Activated naive CD8-positive, alpha-beta T cell treated with anti-CD3 and anti-CD28 coated beads for 36 hours (primary cell): ENCODE measurements at places on chromosomes 5 and 9. TPM values are rescaled to one million over a fixed set of nuclear protein-coding genes. Genes with fewer than 3 reads are reported as not detected.
A peak's percentile ranks its signal among the peaks of the same experiment; 100 is the strongest.

TEX48 gene
- 0.80 TPM for total RNA-seq

APBA1 gene
- total RNA-seq: 0.08 TPM

CTSV gene
- total RNA-seq: 0.31 TPM

CDKN2A gene
- total RNA-seq: 0.97 TPM

TLX3 gene
- not detected for total RNA-seq

IFNB1 gene
- 0.62 TPM for total RNA-seq

CCDC192 gene
- total RNA-seq: not detected

OTP gene
- not detected for total RNA-seq

DNA sequence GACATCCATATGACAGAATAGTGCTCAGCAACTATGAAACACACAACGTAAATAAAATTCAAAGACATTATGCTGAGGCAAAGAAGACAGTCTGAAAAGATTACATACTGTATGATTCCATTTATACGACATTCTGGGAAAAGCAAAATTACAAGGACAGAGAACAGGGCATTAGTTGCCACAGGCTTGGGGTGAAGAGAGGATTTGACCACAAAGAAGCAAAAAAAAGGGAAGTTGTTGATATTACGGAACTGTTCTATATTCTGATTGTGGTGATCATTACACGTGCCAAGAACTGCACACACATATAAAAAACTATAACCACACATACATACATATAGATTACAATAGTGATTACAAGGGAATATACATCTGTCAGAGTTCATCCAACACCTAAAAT, 24.1 kb downstream of the CDK5RAP2 start:
- no peak overlapping the region for H3K27ac ChIP-seq
- H3K4me3 ChIP-seq: no peak overlapping the region
- no peaks in the 10 kb centered on the region for H3K27me3 ChIP-seq
- H3K4me1 ChIP-seq: peaks cover 5% of the 10 kb centered on the region
- no peak for DNase-seq

- no peak overlapping the region for H3K27ac ChIP-seq
- H3K36me3 ChIP-seq: peaks cover 16% of the 10 kb centered on the region
- DNase-seq: no peak
- no peaks in the 10 kb centered on the region for H3K27me3 ChIP-seq
Measured at GRCh38 chr5:14854799-14855198, 16.8 kb downstream of the ANKH start.

- peaks cover 55% of the 10 kb centered on the region for H3K27me3 ChIP-seq
- no peaks in the 10 kb centered on the region for H3K36me3 ChIP-seq
- peaks cover 12% of the 10 kb centered on the region for H3K4me1 ChIP-seq
- H3K4me3 ChIP-seq: no peak overlapping the region
- DNase-seq: no peak
- no peak overlapping the region for H3K27ac ChIP-seq
Measured at GRCh38 chr5:35233121-35233520, 2.8 kb upstream of the PRLR start.

DNA sequence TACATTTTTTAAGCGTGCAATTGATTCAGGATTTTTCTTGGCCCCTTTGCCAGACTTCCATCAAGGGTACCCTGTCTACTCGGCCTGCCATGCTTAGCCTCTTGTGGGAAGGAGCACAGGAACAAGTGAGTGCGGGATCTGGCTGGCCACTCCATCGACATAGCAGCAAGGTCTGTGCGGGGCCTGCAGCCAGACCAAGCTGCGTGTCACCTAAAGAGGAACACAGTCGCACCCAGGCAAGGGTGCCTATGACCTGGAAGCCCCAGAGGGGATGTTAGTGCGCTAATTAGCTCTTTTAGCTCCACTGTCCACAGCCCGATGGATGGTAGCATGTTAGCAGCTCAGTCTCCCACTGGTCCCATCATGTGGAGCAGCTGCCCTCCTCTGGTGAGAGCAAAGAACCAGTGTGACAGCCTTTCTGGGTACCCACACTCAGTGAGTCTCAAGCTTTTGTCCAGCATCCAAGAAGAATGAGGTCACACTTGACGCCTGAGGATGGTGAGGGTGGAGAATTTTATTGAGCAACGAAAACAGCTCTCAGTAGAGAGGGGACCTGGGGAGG, 38.7 kb downstream of the FTMT start:
- H3K27me3 ChIP-seq: no peaks in the 10 kb centered on the region
- no peaks in the 10 kb centered on the region for H3K36me3 ChIP-seq
- H3K4me1 ChIP-seq: no peaks in the 10 kb centered on the region
- H3K4me3 ChIP-seq: no peak overlapping the region

- DNase-seq: no peak
- H3K36me3 ChIP-seq: no peaks in the 10 kb centered on the region
- no peak overlapping the region for H3K4me3 ChIP-seq
- peaks cover 9% of the 10 kb centered on the region for H3K27me3 ChIP-seq
- no peaks in the 10 kb centered on the region for H3K4me1 ChIP-seq
Measured at GRCh38 chr9:84834426-84834825, 164.9 kb downstream of the NTRK2 start.

DNA sequence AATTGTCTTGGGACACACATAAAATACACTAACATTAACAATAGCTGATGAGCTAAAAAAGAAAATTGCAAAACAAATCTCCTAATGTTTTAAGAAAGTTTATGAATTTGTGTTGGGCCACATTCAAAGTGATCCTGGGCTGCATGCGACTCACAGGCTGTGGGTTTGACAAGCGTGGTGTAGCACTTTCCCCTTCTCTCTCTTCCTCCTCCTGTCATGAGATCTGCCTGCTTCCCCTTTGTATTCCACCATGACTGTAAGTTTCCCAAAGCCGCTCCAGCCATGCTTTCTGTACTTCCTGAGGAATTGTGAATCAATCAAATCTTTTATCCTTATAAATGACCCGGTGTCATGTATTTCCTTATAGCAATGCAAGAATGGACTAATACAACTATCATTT, 178.0 kb downstream of the TLR4 start:
- H3K36me3 ChIP-seq: no peaks in the 10 kb centered on the region
- H3K4me1 ChIP-seq: no peaks in the 10 kb centered on the region
- H3K4me3 ChIP-seq: no peak overlapping the region
- H3K27ac ChIP-seq: no peak overlapping the region
- H3K27me3 ChIP-seq: peaks cover 7% of the 10 kb centered on the region
- DNase-seq: no peak

GRCh38 chr9:113650207-113651131, 186.9 kb downstream of the RGS3 start:
- DNase-seq: no peak
- H3K27ac ChIP-seq: no peak overlapping the region
- no peak overlapping the region for H3K4me3 ChIP-seq

DNA sequence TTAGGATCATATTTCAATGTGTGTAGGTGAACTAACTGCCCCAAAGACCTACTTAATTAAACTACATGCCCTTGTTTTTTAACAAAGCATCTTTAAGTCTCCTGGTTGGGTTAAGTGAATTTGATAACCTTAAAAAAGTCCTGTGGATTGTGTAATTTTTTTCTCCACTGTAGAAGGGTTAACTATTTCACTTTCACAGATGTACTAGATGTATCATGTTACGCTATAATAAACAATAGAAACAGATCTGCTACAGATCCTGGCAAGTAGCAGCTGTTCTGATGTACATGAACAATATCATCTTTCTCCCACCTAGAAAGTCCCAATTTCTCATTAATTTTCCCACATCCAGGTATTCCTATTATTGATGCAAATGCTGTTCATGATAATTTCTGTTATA, 18.9 kb downstream of the KIF24 start:
- peaks cover 2% of the 10 kb centered on the region for H3K4me1 ChIP-seq
- peaks cover 1% of the 10 kb centered on the region for H3K36me3 ChIP-seq
- no peaks in the 10 kb centered on the region for H3K27me3 ChIP-seq
- H3K4me3 ChIP-seq: no peak overlapping the region
- no peak overlapping the region for H3K27ac ChIP-seq
- DNase-seq: no peak

DNA sequence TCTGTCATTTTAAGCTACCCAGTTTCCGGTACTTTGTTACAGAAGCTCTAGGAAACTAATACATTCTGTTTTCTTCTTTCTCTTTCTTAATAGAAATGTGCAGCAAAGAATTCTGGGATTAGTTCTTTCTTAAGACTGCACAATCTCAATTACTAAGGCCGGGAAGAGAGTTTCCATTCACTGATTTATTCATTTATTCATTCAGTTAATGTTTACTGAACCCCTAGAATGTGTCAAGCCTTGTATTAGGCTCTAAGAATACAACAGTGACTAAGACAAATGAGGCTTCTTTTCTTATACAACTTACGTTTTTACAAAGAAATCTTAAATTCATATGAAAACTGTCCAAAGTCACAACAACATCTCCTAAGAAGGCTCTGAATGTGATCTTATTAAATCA, 27.5 kb upstream of the THG1L start:
- H3K4me1 ChIP-seq: no peaks in the 10 kb centered on the region
- H3K27ac ChIP-seq: no peak overlapping the region
- peaks cover 14% of the 10 kb centered on the region for H3K27me3 ChIP-seq
- no peak overlapping the region for H3K4me3 ChIP-seq

DNA sequence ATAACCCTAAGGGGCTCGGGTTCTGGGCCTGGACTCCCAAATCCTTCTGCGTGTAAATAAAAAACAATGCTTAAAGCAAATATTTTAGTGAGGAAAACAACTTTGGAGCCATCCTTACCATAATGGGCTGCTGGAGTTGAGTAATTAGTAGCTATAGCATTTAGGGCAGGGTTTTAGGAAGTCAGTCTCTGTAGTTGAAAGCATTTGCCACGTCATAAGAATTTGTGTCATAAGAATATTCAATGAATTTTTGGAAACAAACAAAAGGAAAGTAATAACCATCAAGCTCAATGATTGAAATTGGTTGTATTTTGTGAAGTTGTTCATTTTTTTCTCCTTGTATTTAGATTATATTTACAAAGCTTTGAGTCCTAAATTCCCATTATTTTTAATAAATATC, 114.8 kb upstream of the ELL2 start:
- no peak for DNase-seq
- H3K27me3 ChIP-seq: peaks cover 6% of the 10 kb centered on the region
- no peak overlapping the region for H3K27ac ChIP-seq
- no peak overlapping the region for H3K4me3 ChIP-seq
- peaks cover 31% of the 10 kb centered on the region for H3K4me1 ChIP-seq
- no peaks in the 10 kb centered on the region for H3K36me3 ChIP-seq

DNA sequence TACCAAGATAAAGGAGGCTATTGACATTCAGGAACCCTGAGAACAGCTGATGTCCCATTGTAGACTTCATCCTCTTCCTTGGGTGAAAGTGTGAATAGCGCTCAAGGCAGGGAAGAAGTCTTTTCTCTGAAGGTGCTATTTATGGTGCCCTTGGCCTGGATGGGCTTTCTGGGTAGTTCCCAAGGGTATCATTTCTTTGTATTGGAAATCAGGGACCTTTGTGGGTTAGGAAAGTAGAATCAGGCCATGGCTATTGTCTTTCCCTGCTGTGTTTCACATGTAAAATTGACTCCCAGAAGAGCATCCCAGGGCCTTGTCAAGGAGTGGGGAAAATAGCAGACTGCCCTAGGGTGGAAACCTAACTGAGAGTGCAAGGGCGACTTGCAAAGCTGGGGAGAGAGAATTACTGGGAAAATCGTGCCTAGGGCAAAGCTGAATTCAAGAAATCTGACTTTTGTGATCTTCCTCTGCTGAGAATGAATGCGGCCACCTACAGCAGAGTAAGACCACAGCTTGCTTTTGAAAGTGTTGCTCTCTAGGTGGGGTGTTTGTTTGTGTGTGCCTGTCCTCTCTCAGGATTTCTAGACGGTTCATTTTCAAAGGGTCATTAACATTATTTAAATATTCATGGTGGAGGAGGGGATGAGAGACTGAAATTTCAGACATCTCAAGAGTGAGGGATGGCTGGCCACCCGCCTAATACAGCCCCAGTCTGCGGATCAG, 160.6 kb downstream of the C9orf152 start:
- no peak overlapping the region for H3K27ac ChIP-seq
- peaks cover 57% of the 10 kb centered on the region for H3K27me3 ChIP-seq
- peak overlapping the region; percentile 66 for H3K4me3 ChIP-seq
- peaks cover 11% of the 10 kb centered on the region for H3K4me1 ChIP-seq
- no peak for DNase-seq

DNA sequence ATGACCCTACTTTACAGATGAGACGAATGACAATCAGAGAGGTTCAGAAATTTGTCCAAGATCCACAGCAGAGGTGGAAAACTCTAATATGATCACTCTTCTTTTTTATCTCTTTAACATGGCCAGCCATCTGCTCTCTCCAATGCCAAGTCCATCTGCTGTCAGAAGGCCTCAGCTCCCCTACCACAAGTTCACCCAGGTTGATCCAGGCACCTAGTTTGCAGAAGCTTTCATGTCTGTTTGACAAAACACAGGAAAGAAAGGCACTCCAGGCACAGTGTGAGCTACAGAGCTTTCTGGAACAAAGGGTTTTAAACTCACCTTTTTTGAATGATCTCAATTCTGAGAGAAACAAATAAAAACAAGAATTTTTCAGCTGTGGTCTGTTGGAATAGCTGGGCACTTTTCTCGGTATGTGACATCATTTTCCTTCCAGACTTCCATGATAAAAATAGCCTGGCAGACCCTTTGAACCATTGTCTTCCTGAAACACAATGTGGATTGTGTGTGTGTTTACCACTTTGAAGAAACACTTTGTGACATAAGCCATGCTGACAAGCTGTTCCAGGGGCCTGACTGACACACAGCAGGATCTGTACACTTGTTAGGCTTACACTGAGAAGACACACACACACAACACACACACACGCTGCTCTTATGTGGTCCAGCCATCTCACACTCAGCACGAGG, 214.3 kb downstream of the AGTPBP1 start:
- H3K27me3 ChIP-seq: peaks cover 35% of the 10 kb centered on the region
- H3K27ac ChIP-seq: no peak overlapping the region
- H3K4me1 ChIP-seq: peaks cover 7% of the 10 kb centered on the region
- H3K36me3 ChIP-seq: no peaks in the 10 kb centered on the region
- no peak overlapping the region for H3K4me3 ChIP-seq
- no peak for DNase-seq

DNA sequence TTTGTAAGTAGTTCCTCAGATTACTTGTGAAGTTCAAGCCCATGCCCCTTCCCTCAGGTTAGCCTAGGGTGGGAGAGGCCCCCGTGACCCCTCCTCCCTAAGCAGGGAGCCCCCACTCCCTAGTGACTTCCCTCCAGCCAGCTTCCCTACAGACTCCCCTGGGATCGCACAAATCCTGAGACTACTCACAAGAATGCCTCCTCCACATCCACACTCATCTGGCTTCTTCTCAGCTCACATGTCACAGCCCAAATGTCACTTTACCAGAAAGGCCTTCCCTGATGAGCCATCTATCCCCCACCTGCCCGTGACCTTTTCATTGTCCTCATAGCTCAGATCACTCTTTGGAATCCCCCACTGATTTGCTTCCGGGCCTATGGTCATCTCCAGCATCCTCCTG, 96.7 kb upstream of the ARAP3 start:
- H3K4me3 ChIP-seq: no peak overlapping the region
- DNase-seq: no peak
- peaks cover 3% of the 10 kb centered on the region for H3K27me3 ChIP-seq

GRCh38 chr5:36688722-36689121, 82.3 kb downstream of the SLC1A3 start:
- no peak overlapping the region for H3K4me3 ChIP-seq
- peaks cover 40% of the 10 kb centered on the region for H3K27me3 ChIP-seq
- H3K27ac ChIP-seq: no peak overlapping the region
- H3K4me1 ChIP-seq: peaks cover 28% of the 10 kb centered on the region
- no peak for DNase-seq

GRCh38 chr9:692636-693129, 148.8 kb upstream of the DMRT1 start:
- peaks cover 6% of the 10 kb centered on the region for H3K27me3 ChIP-seq
- DNase-seq: no peak
- no peak overlapping the region for H3K27ac ChIP-seq

GRCh38 chr5:32710550-32711361, at the start of gene NPR3:
TSS of gene NPR3 (plus strand) at chr5:32711321. CDS start at chr5:32711777, 456 bp downstream.
- H3K27ac ChIP-seq: no peak within 1 kb of the TSS
- H3K36me3 ChIP-seq: no peaks in the 10 kb centered on the region
- H3K4me3 ChIP-seq: peak within 1 kb of the TSS; percentile 69
- DNase-seq: peak; percentile 9
- H3K27me3 ChIP-seq: peaks cover 82% of the 10 kb centered on the region
- H3K4me1 ChIP-seq: peaks cover 33% of the 10 kb centered on the region
